ENCODE measurements at places on chromosomes 1 and 21.

- DNase-seq = no peak
Observed at GRCh38 chr1:187943606-187944403, 1115.1 kb downstream of the PLA2G4A start.

DNA sequence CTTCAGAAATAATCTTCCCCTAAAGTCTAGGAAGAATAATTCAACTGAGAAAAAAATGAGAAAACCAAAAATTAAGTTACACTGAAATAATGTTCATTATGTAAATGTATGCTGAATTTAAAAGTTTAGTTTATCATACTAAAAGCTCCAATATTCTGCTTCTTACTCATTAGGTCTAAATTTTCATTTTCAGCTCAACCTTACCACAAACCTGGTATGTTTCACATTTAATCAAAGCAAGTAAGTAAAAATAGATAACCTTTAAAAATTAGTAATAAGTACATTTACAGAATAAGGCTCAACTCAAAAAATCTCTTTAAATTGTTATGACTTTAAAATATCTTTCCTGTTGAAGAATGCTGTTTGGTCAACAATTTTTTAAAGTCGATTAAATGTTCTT, 15.0 kb downstream of the BTG3 start:
- DNase-seq = no peak

DNA sequence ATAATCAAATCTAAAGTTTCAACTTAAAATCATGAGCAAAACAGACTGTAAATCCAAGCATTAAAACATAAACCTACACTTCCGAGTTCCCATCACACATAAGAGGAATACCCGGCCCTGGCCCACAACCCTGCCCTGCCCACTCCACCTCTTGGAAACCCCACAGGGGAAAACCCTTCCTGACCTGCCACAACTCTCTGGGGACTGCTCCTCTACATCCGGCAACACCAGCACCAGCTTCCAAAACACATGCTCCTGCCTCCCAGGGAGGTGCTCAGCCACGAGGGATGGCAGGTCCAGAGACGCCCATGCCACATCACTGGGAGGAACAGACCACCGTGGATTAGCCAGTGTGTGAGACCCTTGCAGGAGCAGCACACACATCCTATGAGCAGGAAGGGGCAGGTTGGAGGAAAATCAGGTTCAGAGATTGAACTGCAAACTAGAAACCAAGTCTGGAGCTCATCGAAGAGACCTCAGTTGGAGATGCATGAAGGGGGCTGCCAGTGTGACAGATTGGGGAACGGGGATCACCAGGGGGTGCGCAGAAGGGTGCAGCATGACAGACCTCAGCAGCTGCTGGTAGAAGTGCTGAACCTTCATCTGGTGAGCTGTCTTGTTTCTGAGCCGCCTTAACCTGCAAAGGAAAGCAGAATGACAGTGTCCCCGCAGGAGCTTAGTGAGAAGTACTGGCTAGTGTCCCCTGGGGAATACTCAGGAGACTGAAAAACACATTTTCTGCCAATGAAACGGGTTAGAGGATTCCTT, 25.8 kb upstream of the LSS start:
- no peak for DNase-seq

DNA sequence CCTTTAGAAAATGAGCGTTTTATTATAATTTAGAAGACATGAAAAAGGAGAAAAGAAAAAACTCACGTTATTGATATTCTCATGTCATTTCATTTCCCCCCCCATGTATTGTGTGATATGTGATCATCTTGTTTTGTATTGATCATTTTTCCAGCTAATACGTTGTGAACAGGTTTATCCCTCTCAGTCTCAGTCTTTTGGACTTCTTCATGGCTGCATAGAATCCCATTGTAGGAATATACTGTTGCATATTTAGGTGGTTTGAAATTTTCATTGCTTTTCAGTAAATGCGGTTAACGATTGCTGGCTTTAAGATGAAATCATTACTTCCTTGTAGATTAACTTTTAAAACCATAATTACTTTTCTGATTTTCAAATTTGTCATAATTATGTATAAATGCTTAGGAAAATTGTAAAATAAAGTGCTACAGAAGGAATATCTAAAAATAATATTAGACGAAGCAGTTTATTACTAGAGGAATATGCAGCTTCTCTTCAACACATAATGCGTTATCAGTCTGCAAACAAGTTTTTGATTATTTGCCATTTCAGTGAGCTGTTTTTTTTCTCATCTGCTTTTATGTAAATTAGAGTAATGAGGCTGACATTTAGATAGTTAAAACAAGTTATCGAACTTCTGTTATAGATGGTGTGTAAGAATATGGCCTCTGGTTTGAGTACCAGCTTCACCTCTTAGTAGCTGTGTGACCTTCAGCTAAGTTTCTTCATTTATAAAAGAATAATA, 1.8 kb downstream of the SON start:
- no peak for DNase-seq

- no peak for DNase-seq
Observed at GRCh38 chr1:228860911-228861831, 125.9 kb downstream of the RHOU start.

DNA sequence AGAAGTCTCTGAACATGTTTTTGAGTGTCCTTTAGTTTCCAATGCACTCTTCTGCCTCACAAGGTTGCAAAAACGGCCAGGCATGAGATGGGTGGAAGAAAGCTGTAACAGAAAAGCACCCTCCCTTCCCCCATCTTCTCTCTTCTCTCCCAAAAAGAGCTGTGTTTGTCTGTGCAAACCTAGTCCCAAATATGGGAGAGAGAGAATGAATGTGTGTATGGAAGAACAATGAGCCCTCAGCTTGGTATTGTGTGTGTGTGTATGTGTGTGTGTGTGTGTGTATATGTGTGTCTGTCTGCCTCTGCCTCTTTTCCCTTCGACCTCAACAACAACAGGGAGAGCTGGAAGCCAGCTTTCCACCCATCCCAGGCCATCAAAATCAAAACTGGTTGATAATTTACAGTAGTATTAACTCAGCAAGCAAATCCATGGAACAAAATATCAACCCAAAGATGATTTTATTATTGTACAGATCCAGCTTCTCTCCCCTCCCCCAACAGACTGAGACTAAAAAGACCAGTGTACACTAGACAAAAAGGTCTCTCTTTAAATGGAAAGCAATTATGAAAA, 1.8 kb downstream of the RERE start:
- peak; percentile 69 for DNase-seq

- no peak for DNase-seq
Observed at GRCh38 chr1:52056937-52057231, 789 bp downstream of the BTF3L4 start.

Measured in HAP-1 (cell line).